ENCODE measurements at places on chromosomes 4 and X.

- DNase-seq: no peak
Measured at GRCh38 chr4:10925996-10926395, 241.4 kb upstream of the CLNK start.

DNA sequence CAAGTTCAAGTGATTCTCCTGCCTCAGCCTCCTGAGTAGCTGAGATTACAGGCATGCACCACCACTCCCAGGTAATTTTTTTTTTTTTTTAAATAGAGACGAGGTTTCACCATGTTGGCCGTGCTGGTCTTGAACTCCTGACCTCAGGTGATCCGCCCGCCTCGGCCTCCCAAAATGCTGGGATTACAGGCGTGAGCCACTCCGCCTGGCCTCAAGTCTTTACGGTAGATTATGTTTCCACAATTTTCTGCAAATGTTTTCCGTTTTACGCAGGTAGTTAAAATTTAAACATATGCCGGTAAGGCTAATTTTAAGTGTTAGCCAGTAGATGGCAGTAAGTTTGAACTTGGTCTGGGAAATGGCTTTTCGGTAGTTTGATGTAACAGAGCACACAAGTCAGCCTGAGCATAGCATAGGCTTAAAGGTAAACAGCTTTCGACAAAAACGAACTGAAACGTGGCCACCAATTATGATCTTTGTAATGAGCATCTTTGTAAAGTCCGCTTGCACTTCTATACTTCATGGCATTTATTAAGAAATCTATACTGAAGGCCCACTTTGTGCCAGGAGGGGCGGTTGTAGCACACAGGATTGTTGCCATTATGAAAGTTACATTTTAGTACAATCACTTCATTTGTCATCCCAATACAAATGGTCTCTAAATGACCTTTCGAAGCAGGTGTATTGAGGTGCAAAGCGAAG is 31.1 kb downstream of the CCKAR start:
- DNase-seq: peak; percentile 40

DNA sequence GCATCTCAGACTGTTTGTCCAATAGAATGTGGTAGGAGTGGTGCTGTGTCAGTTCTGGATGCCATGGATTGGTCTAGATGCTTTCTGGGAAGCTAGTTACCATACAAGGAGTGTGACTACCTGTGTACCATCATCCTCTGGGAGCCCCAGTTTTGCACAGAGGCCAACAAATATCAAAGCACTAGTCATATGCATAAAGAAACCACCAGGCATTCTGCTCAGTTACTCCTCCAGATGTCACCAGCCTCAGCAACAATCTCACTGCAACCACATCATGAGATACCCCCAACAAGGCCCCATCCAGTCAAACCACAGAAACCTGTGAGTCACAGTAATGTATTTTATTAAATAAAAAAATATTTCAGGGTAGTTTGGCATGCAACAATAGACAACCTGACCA is 435.8 kb upstream of the CPEB2 start:
- DNase-seq: no peak

DNA sequence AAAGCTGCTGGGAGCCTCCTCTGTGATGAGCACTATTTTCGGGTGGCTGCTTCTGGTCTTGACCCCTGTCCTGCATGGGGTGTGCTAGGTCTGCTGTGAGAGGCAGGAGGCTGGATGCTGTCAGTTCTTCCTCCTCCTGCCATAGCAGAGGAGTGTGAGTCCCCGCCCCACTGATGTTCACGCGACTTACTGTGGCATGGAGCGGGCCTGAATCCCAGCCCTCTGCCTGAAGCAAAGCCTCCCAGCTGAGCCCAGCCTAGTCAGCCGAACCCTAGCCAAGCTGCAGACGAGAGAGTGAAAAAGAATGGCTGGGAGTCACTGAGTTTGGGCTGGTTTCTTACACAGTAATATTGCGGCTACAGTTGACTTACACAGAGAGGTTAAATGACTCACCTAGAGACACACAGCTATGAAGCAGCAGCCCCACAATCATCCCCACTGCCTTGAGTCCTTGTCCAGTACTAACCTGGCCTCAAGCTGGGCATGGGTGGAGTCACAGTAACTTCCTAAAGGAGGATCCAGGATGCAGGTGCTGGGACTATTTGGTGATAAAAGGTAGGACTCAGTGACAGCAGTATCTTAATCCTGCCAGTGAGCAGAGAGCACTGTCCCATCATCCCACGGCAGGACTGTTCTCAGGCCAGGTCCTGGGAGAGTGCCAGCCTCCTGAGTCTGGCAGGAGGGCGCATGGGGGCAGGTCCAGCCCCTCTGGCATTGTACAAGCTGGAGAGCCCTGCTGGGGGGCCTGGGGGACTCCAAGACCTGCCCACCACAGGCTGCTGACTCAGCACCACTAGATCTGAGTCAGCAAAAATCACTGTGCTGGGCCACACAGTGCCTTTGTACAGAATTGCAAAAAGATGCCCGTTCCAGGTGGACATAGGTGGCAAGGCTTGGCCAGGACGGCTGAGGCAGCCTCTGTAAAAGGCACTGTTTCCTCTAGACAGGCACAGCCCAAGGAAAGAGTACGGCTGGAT is 60.4 kb upstream of the CRMP1 start:
- DNase-seq: no peak

DNA sequence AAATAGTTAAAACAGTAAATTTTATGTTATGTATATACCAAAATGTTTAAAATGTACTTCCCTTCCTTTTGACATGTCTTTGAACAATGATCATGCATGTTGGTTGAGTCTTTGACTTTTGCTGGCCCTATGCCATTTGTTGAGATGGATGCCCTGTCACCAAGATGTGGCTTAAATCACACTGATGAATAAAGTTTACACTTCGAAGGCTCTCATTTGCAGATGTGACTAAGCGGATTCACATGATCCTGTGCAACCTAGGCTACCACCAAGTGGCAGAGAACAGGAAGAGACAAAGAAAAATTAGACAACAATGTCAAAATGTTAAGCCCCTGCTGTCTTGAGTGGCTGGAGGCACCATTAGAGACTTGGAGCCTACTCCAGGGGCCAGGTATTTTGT is 139.9 kb downstream of the RAB28 start:
- DNase-seq: no peak

DNA sequence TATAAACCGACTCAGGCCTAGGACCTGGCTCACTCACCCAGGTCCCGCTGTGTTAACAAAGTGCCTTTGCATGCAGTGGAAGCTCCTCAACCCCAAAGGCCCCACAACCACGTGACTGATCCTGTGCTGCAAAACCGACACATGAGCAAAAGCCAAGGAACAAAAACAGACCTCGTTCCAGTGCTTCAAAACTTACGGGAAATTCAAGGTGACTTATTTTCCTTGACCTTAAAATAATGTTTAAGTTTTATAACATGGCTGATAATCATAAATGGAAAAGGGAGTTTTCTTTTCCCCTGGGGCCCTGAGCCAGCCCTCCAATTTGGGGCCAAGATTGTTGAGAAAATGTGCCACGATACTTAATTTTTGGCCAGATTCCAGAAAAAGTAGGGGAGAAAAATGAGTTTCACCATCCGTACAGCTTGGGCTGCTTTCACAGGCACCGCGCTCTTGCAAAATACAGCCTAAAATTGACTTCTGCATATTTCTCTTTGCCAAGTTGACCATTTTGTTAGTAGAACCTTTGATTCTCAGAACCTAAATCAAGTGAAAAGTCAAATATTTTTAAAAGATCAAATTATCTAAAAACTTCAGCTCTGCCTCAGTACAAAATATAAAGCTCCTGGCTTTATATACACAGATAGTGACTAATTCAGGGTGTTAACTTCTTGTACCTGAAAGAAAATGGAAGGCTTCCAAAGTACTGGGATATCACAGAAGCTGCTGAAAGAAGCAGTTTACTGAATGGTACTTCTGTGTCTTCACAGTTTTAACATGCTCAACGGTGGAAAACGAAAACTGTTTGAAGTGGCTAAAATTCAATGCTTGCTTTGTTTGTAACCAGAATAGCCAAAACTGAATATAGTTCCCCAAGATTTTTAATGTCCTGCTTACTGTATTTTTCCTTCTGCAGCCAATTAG is 93.8 kb downstream of the APBB2 start:
- DNase-seq: no peak

DNA sequence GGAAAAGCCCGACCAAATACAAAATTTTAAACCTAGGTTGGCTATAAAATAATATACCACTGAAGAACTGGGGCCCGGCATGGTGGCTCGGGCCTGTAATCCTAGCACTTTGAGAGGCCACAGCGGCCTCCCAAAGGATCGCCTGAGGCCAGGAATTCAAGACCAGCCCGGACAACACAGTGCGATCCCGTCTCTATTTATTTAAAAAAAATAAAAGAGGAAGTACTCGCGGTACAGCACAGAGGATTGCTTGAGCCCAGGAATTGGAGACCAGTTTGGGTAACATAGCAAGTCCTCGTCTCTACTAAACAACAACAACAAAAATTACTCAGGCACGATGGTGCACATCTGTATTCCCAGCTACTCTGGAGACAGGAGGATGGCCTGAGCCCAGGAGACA is 44.8 kb upstream of the CDKN2AIP start:
- no peak for DNase-seq

DNA sequence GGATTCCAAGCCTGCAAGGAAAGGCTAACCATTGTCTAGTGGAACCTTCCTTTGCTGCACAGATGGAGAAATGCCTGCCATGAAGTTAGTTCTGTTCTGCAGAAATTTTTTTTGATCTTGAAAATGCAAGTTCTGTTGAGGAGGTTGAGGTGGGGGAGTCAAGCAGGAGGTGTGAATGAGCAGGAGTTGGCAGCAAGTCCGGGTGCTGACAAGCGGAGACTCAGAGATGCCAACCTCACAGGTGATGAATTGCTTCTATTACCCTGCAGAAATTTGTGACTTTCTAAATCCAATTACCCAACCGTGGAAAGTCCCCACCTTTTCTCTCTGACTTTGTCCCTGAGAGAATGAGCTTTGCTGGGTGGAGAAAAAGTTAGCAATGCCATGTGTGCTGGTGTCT is 350.1 kb downstream of the DHRSX start:
- DNase-seq: no peak

DNA sequence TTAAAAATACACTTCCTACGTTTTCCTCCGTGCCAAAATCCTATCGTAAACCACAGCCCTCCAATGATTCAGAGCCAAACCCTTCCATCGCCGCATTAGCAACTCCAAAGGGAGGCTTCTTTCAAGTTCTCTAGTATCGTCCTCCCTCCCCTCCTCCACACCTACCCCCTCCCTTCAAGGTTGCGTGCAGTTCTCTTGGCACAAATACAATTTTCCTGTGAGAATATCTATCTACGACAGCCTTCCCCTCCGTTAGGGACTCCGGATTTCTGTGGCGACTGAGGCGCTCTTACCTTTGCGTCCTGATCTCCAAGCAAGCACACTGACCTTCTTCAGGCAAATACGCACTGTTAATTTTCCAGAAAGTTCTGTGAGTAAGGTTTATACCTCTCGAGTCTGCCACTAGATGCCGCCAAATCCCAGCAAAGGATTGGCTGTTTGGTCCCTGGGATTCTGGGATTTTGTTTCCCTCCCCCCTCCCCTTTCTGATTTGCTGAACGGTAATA is 1.2 kb upstream of the MORF4L2 start:
- DNase-seq: no peak

DNA sequence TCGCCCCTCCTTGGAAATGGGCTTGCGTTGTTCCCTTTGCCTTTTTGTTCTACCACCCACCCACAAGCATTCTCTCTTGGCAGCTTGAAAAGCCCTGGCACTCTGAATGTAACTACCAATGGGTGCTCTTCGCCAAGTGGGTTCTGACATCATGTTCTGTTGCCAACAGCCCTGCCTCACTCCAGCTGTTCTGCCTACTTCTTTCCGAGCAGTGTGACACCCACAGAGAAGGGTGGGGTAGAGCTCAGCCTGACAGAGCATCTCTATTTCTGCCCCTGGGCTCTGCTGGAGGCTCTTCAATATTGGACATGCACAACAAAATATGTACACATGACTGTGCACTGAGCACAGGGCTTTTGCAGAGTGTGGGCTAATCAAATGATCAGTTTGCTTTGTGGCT is 15.6 kb upstream of the EXOSC9 start:
- no peak for DNase-seq

- no peak for DNase-seq
Measured at GRCh38 chr4:139455126-139455538, 1.2 kb downstream of the RAB33B start.

- no peak for DNase-seq
Measured at GRCh38 chr4:108010167-108010566, 20.5 kb downstream of the HADH start.

GRCh38 chr4:170697045-170697444 is 607.3 kb upstream of the AADAT start:
- DNase-seq: no peak
